ENCODE measurements at places on chromosomes 2 and 18. TPM values are rescaled to one million over a fixed set of nuclear protein-coding genes. Genes with fewer than 3 reads are reported as not detected.

- no peak for DNase-seq
Observed at GRCh38 chr2:101114815-101115214, 36.4 kb downstream of the TBC1D8 start.

DNA sequence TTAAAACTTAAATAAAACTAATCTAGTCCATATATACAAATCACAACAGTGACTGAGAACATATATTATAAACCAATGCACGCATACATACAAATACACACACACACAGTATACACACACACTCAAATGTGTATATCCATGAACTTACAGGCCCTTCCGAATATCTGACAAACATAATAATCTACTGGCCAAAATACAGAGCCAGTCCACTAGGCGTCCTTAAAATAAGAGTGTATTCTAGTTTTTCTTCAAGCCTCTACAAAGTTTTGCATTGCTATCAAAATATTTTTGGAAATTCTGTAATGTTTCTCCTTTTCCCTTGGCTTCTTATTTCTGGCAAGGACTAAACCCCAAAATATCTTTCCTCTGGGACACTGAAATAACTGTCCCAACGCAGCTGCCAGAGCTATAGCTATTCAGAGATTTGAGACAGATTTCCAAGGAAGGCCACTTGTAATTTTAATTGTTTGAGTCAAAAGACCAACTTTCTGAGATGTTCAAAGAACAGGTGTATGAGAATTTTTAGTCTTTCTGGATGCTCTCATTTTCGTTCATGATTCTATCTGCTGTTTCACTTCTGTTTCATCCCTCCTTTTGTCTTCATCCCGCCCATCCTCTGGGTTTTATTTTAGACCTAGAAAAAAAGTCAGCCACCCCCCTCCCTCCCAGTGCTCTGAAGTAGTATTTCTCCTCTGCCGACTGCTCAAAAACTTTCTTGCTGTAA, 24.1 kb upstream of the SP3 start:
- DNase-seq = no peak

DNA sequence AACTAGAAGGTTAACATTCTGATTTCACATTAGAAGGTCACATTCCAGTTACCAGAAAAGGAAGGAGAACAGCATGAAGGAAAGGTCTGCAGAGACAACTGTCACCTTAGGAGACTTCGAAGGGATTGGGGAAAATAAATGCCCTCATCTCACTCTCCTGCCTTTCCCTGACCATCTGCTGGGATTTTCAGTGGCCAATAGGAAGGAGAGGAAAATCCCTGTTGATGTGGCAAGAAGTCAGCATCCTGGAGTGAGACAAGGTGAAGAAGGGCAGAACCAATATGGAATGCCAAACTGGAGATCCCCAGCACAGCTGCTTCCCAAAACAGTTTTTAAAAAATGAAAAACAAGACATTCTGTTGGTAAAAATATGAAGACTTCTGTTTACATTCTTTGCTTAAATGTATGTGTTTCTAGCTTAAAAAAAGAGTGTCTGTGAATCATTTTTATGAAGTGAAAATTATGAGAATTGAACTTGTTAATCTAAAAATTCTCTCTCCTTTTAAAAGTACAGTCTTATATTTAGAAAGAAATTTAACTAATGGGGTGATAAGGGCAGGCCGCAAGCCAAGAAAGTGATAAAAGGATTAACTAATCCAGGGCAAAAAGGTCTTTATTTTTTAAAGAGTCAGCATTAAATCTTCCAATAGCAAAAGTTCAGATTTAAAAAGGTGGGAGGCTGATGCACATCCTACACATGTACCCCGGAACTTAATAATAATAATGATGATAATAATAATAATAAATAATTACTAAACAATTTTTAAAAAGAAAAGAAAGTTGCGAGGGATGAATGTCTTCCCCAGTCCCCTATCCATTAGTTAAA, 160.6 kb upstream of the DOK6 start:
- no peak for DNase-seq

GRCh38 chr2:231612109-231612455, 19.4 kb downstream of the TEX44 start:
- DNase-seq = no peak

The PROKR1 gene
- total RNA-seq = not detected

The HADHB gene
- 26.0 TPM for total RNA-seq

The RBBP8 gene
- total RNA-seq = 4.0 TPM
